A172 (cell line): ENCODE measurements at places on chromosomes 11 and 22. TPM values are rescaled to one million over a fixed set of nuclear protein-coding genes. Genes with fewer than 3 reads are reported as not detected.

The KCNA4 gene
- not detected in 2 replicates for total RNA-seq

The NLRP14 gene
- total RNA-seq: 0.02 TPM in 1 of 2 replicates, not detected in the other

The NRXN2 gene
- 0.05 and 0.14 TPM in 2 replicates for total RNA-seq

The UBQLNL gene
- not detected in 2 replicates for total RNA-seq

The OR6A2 gene
- total RNA-seq: not detected in 2 replicates

The CNGA4 gene
- 0.17 TPM in 1 of 2 replicates, not detected in the other for total RNA-seq

The SYCE3 gene
- total RNA-seq: 2.5 TPM in 1 of 2 replicates, not detected in the other

The MMP13 gene
- total RNA-seq: 2.3 and 4.2 TPM in 2 replicates

The MMP11 gene
- total RNA-seq: 8.2 and 10.3 TPM in 2 replicates

The MPPED2 gene
- not detected in 2 replicates for total RNA-seq

The MFRP gene
- not detected in 2 replicates for total RNA-seq

The KRTAP5-7 gene
- total RNA-seq: not detected in 2 replicates

The NUDT8 gene
- 5.3 and 11.9 TPM in 2 replicates for total RNA-seq

The ARSA gene
- total RNA-seq: 12.8 and 14.3 TPM in 2 replicates

The SLC22A8 gene
- not detected in 2 replicates for total RNA-seq
